ENCODE measurements at places on chromosomes 1 and 21.

DNA sequence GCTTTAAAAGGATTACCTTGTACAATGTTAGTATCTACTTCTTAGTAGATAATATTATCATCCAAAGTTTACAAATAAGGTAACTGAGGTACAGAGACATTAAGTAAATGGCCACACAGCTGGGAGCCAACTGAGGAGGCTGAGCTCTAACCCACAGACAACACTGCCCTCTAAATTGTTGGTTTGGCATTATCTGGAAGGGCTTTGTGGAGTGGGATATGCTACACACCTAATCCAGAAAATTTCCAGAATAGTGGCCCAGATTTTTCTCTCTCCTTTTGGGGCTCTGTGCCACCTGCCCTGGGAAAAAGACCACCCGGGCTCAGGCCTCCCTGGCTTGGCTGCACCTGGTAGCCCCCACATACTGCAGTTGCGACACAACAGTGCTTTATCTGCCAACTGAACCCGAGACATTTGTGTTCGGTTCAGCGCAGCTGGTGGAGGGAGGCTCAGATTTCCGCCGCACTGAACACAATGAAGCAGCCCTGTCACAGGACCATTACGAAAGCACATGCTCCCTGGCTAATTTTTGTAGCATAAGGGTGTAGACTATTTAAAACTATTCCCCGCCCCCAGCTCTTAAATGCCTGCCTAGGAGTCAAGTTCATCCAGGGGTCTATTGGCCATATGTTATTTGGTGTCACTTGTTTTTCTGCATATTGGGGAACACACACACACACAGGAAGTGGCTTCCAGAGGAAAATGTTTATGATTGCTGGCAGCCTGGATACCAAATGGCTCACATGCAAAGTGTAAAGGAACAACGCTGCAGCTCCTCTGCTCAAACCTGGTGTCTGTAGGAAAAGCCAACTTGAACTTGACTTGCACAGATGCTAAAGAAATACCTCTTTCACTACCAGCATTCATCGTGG, 92.3 kb upstream of the ESRRG start:
- DNase-seq = no peak

DNA sequence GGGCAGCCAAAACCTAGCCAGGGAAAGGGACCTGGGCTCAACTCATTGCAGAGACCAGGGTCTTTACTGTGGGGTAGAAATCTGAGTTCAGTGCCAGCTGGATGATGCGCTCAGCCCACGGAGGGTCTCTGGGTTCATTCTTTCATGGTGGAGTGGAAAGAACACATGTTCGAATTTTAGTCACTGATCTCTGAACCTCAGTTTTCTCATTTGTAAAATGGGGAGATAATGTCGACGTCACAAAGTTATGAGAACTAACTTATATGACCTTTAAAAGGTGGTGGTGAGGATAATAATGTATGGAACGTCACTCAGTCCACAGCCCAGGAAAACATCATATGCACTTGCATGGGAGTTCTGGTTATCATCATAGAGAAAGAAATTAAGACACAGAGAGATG, 1.2 kb upstream of the TAL1 start:
- no peak for DNase-seq

GRCh38 chr1:196445775-196446174, 162.5 kb downstream of the KCNT2 start:
- no peak for DNase-seq

- DNase-seq = no peak
Observed at GRCh38 chr1:54266195-54266594, 66.2 kb downstream of the MRPL37 start.

DNA sequence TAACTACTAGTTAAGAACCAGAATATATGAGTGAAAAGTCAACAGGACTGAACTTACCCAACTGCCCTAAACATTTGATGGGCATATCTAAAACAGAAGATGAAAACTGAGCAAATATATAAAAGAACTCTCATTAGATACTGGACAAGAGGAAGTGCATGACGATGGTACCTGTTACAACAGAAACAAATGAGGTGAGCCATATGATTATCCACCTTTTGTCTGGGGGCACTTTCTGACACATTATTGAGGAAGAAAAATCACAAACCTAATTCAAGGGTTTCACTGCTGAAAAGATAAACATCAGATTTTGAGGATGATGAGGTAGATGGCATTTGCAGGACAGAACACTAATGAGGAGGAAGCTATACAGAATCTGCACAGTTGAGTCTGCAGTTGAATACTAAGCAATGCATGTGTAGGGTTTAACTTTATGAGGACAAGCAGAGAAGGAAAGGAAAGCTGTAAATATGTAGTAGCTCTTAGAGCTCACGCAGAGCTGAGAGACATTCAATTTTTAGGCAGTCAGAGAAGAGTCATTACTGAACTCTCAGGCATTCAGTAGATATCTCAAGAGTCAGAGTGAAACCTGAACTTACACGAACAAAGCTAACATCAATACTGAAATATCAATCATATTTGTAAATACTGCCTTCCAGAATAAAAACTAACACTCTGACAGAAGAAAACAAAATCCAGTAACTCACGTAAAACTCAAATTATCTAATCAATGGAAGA, 262.1 kb downstream of the AKT3 start:
- DNase-seq = no peak

DNA sequence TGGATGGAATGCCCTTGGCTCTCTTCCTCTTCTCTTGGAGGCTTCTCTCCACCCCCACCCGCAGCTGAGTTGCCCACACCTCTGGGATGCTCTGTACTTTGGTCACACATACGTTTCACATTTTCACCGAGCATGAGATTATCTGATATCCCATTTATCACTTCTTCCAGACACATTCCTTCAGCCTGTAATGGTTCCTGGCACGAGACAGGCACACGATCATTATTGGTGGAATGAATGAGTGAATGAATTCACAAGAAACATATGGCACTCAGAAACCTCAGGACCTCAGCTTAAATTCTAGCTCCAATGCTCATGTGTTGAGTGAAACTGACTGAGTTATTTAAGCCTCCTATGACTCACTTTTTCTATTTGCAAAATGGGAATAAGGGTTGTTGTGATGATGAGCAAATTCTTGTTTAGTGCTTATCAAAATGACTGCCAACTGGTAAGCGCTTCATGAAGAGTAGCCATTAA, 242.7 kb upstream of the JUN start:
- DNase-seq = no peak

DNA sequence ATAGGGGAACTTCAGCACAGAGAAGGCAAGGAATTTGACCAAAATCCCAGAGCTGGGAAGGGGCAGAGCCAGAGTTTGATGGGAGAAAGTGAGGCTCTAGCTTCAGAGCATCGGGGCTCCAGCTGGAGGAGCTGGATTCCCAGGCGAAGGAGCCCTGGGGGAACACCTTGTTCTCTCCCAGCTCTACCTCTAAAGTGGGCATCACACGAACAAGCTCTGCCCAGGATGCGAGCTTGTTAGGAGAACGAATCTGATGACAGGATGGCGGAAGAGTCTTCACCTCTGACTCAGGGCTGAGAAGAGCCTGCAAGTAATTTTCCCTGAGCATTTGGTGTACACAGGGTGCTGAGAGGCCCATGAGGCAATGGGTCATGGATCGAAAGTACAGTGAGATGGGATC, 22.0 kb downstream of the TNNT2 start:
- no peak for DNase-seq

DNA sequence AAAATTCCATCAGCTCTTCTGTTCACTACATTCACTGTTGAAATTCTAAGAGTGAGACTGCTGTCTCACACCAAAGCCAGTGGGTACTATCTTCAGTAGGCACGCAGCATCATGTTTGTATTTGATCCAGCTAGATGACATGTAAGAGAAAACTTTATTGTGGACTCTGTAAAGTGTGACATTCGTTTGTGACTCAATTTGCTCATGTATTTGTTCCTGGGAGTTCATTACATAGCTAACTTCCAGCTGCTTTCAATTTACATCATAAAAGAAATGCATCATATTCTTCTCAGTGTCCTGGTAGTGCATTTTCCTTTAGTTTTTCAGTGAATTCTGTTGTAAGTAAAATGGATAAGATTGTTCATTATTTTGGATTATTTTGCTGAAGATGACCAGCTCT, 31.4 kb downstream of the CTH start:
- no peak for DNase-seq

GRCh38 chr1:175480343-175480822, 263.0 kb downstream of the TNR start:
- DNase-seq = no peak

DNA sequence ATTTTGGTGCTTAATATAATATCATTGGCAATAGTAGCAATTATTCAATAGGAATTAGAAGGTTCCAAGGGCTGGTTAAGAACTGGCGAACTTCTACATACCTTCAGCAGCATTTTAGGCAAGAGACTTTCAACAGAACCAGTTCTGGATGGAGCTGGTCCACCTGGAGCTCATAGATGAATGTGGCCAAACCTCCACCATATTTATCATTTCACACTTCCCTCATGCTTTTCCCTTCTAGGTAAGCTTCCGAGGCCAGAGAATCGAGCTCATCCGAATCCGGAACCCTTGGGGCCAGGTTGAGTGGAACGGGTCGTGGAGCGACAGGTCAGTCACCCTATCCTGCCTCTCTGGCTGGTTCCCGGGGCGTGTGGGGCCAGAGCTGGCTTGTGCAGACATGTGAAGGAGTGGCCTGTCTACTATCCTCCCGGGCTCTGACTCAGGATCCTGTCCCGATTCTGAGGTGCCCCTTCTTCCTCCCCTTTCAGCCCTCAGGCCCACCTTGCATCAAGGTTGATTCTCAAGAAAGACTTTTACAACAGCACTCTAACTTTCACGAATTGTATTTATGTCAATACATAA, 24.7 kb downstream of the CAPN9 start:
- DNase-seq = no peak

DNA sequence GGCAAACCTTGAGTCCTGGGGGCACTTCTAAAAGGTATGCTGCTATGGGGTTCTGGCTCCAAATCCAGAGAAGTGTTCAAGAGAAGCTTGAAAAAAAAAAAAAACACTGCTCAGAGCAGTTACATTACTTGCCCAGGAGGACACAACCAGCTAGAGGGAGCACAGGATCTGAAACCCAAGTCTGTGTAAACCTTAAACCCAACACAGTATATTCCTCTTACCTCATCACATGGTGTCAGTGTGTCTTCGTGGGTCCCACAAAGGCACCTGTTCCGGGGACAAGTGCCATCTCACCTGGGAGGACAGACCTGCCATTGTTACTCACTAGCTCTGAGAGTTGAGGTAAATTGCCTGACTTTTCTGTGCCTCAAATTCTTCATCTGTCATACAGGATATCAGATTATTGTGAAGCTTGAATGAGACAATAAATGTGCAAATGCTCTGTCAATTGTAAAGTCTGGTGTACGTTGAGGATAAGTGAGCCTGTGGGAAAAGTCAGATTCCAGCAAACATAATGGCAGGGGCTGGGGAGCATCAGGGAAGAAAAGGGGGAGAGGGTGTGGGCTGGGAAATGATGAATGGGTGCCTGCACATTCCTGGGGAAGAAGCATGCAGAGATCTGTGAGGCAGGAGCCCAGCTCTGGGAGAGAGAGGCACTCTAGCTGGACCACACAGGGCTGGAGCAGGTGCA, 170.4 kb upstream of the ZC3H12A start:
- no peak for DNase-seq

GRCh38 chr1:11653861-11654136, 430 bp downstream of the FBXO2 start:
- no peak for DNase-seq

DNA sequence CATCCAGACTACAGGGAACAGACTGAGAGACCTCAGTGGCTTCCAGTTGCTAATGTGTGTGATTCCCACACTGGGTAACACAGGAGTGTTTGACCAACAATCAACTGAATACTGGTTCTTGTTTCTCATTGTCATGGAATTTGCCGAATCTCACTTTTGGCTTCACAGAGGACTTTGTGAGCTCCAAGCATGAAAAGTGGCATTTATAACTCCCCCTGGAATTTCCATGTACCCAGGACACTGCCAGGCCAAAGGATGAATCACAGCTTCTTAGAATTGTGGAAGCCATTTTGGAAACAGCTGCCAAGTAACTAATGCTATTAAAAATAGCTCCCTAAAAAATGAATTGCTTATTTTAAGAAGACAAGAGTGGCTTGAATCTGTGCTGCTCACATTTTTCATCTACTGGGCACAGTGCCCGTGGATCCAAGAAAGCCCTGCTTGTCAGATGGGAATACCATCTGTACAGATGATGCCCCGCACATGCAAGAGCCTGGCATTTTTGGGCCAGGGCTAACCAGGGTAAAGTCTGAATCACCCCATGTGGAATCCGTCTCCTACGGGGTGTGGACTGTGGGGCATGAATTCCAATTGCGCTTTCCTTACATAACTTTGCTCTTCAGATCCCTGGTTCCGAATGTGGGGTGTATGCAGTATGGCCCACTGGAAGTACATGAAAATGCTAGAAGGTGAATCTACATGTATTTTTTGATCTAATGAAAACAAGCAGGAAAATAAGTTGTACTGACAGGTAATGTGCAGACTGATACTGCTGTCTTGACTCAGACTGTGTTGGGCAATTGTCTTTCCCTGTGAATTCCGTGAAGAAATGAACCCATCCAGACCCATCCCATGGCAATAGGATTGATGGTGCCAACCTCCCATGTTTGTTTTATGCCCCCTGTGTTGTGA, 487.3 kb downstream of the SIPA1L2 start:
- peak; percentile 43 for DNase-seq

- DNase-seq = peak; percentile 35
Observed at GRCh38 chr21:25254491-25255174, 352.6 kb downstream of the MRPL39 start.

- DNase-seq = no peak
Observed at GRCh38 chr1:206482611-206483010, 12.3 kb downstream of the IKBKE start.

DNA sequence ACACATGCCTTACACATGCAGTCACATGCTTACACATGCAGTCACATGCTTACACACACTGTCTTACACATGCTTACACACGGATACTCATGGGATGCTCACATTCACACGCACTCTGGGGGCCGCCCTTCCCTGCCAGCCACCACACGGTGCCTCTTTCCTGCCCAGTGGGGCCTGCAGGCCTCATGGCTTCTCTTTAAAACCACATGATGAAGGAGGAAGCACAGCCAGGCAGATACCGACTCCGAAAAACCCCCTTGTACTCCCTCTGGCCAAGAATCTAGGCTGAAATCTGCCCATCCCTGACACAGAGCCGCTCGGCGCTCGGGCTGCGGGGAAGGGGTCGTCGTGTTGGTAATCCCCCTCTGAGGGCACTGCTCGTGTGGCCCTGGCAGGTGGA, 113.0 kb downstream of the PRDM16 start:
- DNase-seq = no peak

GRCh38 chr1:44949286-44949685, 37.1 kb downstream of the EIF2B3 start:
- DNase-seq = no peak

Data from D341Med (cell line).